MCF 10A (cell line): ENCODE measurements at places on chromosomes 12 and 14.

- no peak for DNase-seq
Measured at GRCh38 chr12:86275356-86275755, 19.2 kb upstream of the MGAT4C start.

DNA sequence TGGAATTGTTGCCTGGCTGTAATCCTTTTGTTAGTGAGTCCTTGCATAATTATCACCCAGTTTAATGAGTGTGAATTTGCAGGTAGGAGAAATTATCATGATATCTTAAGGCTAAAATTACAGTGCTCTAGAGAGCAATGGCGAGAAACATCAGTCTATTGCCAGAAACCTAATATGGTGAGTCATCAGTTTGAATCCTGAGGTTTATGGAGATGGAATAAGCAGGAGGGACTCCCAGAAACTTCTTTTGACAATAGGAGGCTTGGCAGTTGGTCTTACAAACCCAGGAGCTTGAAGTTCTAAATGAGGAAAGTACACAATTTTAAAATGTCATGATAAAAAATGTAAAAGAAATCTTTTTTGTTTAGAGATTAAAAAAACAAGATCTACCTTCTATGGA, 31.5 kb upstream of the CRADD start:
- peak; percentile 30 for DNase-seq

GRCh38 chr12:6765634-6766581, at the start of gene PTMS:
Gene PTMS, plus strand, starts transcription at chr12:6766363. Its CDS starts 343 bp downstream, at chr12:6766706.
- DNase-seq: peak; percentile 96

DNA sequence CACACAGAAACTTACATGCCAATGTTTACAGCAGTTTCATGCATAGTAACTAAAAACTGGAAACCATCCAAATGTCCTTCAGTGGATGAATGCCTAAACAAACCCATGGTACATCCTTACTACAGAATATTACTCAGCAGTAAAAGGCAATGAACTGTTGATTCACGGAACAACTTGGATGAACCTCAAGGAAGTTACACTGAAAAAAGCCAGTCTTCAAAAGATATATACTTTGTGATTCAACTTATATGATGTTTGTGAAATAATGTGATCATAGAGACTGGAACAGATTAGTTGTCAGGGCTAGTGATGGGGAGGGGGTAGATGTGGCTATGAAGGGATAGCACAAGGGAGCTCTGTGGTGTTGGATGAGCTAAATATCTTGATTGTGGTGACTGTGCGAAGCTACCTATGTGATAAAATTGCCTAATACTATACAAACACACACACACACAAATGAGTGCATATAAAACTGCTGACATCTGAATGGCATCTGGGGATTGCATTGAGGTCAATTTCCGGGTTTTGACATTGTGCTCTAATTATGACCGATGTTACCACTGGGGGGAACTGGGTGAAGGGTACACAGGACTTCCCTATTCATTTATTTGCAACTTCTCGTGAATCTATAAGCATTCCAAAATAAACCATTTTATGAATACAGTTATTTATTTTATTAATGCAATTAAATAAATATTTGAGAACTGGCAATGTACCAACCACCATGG, 94.3 kb downstream of the RIN3 start:
- peak; percentile 87 for DNase-seq

- DNase-seq: no peak
Measured at GRCh38 chr14:57875985-57876384, 10.1 kb upstream of the SLC35F4 start.

- DNase-seq: no peak
Measured at GRCh38 chr12:133120385-133121191, 9.5 kb downstream of the ZNF891 start.

GRCh38 chr14:105878125-105878524, 351.7 kb downstream of the TMEM121 start:
- no peak for DNase-seq

DNA sequence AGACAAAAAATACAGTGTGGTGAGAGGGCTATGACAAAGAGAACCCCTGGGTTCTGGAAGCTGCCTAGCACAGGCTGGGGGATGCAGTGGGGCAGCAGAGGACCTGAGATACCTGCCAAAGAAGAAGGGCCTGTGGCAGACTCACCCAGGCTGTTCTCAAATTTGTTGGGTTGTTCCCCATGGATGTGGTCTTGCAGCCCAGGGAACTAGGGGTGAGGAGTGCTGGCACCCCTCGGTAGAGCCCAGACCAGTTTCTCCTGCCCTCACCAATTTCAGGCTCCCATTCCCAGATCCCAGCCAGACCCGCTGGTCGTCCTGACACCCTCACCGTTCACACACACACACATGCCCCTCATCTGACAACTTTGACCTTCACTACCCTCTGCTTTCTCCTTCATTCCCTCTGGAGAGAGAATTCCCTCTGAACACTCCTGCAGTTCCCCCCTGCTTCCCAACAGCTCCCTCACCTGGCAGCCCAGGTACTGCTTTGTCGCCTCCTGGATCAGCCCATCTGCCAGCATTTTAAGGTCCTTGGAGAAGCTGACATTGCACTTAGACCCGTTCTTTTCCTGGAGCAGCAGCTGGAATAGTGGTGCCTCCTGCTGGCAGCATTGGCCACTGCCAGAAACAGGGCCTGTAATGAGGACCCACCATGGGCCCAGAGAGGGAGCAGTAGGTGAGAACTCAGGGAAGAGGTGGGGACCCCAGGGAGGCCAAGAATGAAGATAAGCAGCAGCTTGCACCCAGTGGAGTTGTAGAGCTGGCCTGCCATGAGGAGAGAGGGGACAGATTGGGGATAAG, 5.9 kb upstream of the GDF11 start:
- DNase-seq: peak; percentile 81
